ENCODE measurements at places on chromosomes 1 and 21. TPM values are rescaled to one million over a fixed set of nuclear protein-coding genes. Genes with fewer than 3 reads are reported as not detected.

Gene USH2A
- total RNA-seq, result under 0.01 TPM

Gene S100A8
- total RNA-seq, result 14.2 TPM

Gene PCAT6
- total RNA-seq, result not detected

Gene KIF2C
- total RNA-seq, result 0.63 TPM

Gene CHML
- total RNA-seq, result 9.6 TPM

Gene DNALI1
- total RNA-seq, result 10.3 TPM

Gene ZNF683
- not detected for total RNA-seq

Gene SELP
- total RNA-seq, result 18.2 TPM

Gene SPRR1B
- not detected for total RNA-seq

Gene LMOD1
- 126 TPM for total RNA-seq

Gene ODF2L
- 65.1 TPM for total RNA-seq

Gene ILDR2
- total RNA-seq, result 6.3 TPM

Gene SLFNL1
- total RNA-seq, result 1.0 TPM

Gene CNIH3
- 7.6 TPM for total RNA-seq

Gene KDF1
- total RNA-seq, result not detected

Gene CFHR2
- total RNA-seq, result not detected

- H3K27ac ChIP-seq, result no peak overlapping the region
- DNase-seq, result no peak
These were observed 220.9 kb upstream of the KCNK2 start for GRCh38 chr1:214861615-214862014.

DNA sequence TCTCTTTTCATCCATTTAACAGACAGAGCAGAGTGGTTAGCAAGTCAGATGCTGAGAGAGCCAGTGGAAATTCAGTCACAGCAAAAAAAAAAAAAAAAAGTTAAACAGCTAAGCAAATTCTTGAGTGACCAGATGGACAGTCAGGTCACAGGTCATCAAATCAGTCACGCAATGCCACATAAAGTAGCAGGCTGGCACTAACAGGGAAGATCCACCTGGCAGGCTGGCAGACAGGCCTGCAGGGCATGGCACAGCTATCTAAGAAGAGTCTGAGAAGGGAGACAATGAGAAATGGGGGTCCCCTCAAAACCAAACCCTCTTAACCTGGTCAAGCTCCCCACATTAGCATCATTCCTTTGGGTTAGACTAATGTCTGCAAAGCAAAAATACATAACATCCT, 371.9 kb downstream of the TTLL7 start:
- no peaks in the 10 kb centered on the region for H3K27me3 ChIP-seq
- no peak overlapping the region for H3K4me3 ChIP-seq
- no peaks in the 10 kb centered on the region for H3K4me1 ChIP-seq
- no peaks in the 10 kb centered on the region for H3K36me3 ChIP-seq

DNA sequence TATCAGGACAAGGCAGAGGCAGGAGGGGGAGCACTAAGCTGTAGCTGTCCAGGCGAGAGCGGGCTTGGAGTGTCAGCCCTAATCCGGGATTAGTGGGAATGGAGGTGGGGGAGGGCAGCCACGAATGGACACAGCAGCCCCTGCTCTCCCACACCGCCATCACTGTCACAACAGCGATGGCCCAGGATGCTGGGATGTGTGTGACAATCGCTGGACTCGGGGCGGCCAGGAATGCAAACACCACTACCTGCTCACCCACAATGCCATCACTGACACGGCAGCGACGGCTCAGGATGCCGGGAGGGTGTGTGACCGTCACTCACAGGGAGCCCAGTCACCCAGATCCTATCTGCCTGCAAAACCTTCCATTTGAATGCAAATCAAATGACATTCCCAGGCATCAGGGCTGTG, 2.9 kb downstream of the C2CD2 start:
- H3K27ac ChIP-seq, result no peak overlapping the region
- H3K4me3 ChIP-seq, result no peak overlapping the region
- no peaks in the 10 kb centered on the region for H3K27me3 ChIP-seq
- H3K4me1 ChIP-seq, result no peaks in the 10 kb centered on the region
- H3K36me3 ChIP-seq, result no peaks in the 10 kb centered on the region
- DNase-seq, result no peak

GRCh38 chr1:153779781-153780541, 4.8 kb downstream of the SLC27A3 start:
- no peak for DNase-seq
- peaks cover 21% of the 10 kb centered on the region for H3K36me3 ChIP-seq
- no peak overlapping the region for H3K4me3 ChIP-seq

DNA sequence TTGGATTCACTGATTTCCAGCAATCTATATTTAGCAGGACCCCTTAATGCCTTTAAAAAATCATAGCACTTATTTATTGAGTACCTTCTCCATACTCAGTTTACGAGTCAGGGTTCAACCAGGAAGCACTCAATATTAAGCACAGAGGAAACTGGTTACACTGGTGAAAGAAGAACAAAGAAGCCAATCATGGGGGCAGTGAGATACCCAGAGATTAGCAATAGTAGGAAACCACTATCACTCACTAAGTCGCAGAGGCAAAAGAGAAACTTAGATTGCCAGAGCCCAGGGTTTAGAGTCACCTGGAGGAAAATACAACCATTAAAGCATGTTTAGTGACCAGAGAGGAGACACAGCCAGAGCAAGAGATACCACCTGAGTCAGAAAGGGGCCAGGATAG, 670.5 kb upstream of the USP24 start:
- no peak for DNase-seq
- H3K36me3 ChIP-seq, result no peaks in the 10 kb centered on the region
- H3K4me1 ChIP-seq, result no peaks in the 10 kb centered on the region

- H3K27me3 ChIP-seq, result no peaks in the 10 kb centered on the region
- no peaks in the 10 kb centered on the region for H3K36me3 ChIP-seq
- no peaks in the 10 kb centered on the region for H3K4me1 ChIP-seq
- H3K4me3 ChIP-seq, result no peak overlapping the region
- no peak overlapping the region for H3K27ac ChIP-seq
- no peak for DNase-seq
These were observed 39.0 kb downstream of the TENT5C start for GRCh38 chr1:117644696-117645311.

DNA sequence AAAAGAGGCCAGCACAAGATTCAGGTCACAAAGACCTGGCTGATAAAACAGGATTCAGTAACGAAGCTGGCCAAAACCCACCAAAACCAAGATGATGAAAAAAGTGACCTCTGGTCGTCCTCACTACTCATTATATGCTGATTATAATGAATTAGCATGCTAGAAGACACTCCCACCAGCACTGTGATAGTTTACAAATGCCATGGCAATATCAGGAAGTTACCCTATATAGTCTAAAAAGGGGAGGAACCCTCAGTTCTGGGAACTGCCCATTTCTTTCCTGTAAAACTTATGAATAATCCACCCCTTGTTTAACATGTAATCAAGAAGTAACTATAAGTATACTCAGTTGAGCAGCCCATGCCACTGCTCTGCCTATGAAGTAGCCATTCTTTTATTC, 26.0 kb upstream of the FMO2 start:
- no peaks in the 10 kb centered on the region for H3K4me1 ChIP-seq
- no peak overlapping the region for H3K27ac ChIP-seq
- H3K36me3 ChIP-seq, result no peaks in the 10 kb centered on the region
- no peak overlapping the region for H3K4me3 ChIP-seq

GRCh38 chr1:21756393-21757089, 26.4 kb downstream of the USP48 start:
- H3K36me3 ChIP-seq, result peaks cover 51% of the 10 kb centered on the region
- DNase-seq, result no peak
- no peaks in the 10 kb centered on the region for H3K27me3 ChIP-seq
- H3K4me1 ChIP-seq, result peaks cover 3% of the 10 kb centered on the region
- H3K27ac ChIP-seq, result no peak overlapping the region
- H3K4me3 ChIP-seq, result no peak overlapping the region

DNA sequence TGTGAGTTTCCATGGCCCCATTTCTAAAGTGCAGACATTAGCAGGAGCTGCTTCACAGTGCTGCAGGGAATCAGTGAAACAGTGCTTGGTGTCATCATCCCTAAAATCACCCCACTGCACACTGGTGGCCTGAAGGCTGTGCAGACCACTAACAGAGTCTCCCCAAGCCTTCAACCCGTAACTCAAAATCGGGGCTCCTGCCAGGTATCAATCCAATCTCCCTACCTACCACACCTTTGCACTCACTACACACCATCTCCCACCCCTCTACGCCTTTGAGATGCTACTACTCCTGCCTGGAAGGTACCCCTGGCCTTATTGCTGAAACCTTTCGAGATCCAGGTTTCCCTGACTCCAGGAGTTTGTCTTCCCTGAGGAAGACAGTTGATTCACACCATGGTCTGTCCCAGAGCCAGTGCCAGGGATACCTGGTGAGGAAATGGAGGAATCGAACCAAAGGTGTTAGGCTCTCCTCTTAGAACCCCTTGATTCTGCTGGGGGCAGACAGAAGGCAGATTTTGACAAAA, 25.5 kb downstream of the SLC2A1 start:
- no peaks in the 10 kb centered on the region for H3K4me1 ChIP-seq
- peaks cover 53% of the 10 kb centered on the region for H3K36me3 ChIP-seq
- H3K27me3 ChIP-seq, result no peaks in the 10 kb centered on the region
- H3K27ac ChIP-seq, result peak overlapping the region; percentile 81
- H3K4me3 ChIP-seq, result no peak overlapping the region
- DNase-seq, result no peak

DNA sequence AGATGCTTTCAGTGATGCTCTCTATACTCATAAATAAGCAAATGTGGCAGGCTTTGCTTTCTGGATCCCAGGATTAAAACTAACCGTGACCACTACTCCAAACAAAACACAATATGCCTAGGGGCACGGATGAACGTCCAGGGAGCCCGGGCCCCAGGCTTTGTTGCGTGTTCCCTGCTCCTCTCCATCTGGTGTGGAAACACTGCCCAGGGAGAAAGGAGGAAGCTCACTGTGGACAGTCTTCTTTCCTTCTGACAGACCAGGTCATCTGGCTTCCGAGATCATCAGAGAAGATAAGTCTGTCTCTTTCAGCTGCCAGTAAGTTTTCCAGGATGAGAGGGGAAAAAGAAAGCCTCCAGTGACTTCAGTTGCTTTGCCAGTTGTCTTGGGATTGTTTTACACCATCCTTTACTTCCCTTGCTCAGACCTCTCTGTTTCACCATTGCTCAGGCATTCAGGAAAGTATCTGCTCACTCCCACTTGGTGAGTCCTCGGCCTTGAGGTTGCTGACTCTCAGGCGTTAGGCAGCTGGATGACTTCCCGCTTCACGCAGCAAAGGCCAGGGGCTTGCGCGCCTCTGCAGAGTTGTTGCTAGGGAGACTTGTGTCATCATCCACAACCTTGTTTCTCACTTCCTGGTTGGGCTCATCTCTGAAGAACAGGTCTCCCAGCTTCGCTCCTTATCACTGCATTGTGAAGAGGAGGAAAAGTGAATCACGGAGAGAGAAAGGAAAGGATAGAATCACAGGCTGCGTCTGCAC, 20.6 kb upstream of the PGD start:
- DNase-seq, result no peak
- H3K36me3 ChIP-seq, result no peaks in the 10 kb centered on the region
- H3K4me1 ChIP-seq, result no peaks in the 10 kb centered on the region
- no peak overlapping the region for H3K27ac ChIP-seq
- no peak overlapping the region for H3K4me3 ChIP-seq

DNA sequence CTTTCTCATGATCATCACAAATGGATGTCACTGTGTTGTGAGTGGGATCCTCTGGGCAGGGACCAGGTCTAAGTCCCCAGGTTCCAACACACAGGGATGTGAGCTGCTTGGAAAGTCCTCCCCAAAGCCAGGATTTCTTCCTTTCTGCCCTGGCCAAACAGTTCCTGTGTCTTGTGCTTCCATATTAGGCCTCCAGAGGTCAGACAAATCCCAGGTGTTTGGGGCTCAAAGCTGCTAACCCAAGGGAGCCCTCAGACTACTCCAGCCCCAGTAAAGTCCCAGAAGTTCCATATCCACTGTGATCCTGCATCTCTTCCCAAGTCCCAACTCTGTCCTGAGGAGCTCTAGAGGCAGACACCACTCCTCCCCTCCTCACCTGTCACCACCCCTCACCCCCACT, 27.7 kb upstream of the MAGOH start:
- H3K4me3 ChIP-seq, result no peak overlapping the region
- H3K36me3 ChIP-seq, result peaks cover 45% of the 10 kb centered on the region
- H3K27ac ChIP-seq, result no peak overlapping the region
- H3K27me3 ChIP-seq, result no peaks in the 10 kb centered on the region
- DNase-seq, result no peak
- H3K4me1 ChIP-seq, result no peaks in the 10 kb centered on the region

GRCh38 chr1:46802901-46803574, 4.2 kb downstream of the CYP4B1 start:
- no peaks in the 10 kb centered on the region for H3K27me3 ChIP-seq
- no peak for DNase-seq
- H3K4me3 ChIP-seq, result peak overlapping the region; percentile 56
- peaks cover 36% of the 10 kb centered on the region for H3K4me1 ChIP-seq
- H3K36me3 ChIP-seq, result no peaks in the 10 kb centered on the region

DNA sequence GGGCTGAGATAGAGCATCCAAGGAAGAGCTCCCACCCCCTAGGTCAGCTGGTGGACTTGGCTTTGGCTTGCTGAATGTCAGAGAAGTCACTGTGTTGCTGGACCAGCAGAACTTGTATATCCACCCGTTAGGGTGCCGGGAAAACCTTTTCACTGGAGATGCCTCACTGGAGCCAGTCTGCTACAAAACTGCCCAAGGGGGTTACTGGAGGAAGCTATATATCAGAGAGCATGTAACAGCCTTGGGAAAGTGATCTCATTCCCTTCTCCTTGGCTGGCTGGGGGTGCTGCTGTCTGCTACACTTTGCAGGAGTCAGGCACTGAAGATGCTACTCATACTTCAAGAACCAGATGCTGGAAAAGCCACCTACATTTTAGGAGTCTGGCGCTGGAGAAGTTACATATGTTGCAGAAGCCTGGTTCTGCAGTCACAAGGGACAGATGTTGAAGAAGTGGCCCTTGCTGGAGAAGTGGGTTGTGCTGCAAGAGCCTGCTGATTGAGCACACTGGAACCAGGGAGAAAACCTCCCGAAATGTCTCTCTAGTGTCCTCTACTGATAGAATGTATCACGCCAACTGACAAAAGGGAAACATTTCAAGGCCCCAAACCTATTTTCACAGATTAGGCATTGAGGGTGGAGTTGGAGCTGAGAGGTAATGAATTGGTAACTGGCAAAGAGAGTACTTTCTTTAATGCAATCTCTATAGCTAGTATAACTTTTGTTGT, 250.6 kb downstream of the SPATA17 start:
- no peaks in the 10 kb centered on the region for H3K27me3 ChIP-seq
- no peaks in the 10 kb centered on the region for H3K36me3 ChIP-seq
- no peaks in the 10 kb centered on the region for H3K4me1 ChIP-seq
- no peak overlapping the region for H3K4me3 ChIP-seq
- H3K27ac ChIP-seq, result no peak overlapping the region

GRCh38 chr21:31290765-31291164, 53.3 kb downstream of the TIAM1 start:
- no peaks in the 10 kb centered on the region for H3K27me3 ChIP-seq
- no peak for DNase-seq
- H3K4me1 ChIP-seq, result no peaks in the 10 kb centered on the region
- H3K36me3 ChIP-seq, result no peaks in the 10 kb centered on the region
- H3K27ac ChIP-seq, result no peak overlapping the region

DNA sequence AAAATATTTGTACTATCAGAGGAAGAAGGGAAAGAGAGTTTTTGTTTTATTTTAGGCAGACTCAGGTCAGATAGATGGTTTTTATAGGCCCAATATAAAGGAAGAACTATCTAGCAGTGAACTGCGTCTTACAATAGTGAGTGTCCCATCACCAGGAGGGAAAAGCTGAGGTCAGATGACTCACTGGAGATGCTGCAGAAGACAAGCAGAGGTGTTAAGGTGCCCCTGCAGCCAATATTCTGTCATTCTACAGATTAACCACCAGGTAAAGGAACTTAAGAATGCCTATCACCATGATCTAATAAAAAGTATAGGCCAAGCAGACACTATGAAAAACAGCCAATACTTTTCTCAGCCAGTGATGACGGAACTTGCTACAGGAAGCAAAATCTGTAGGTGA, 29.6 kb downstream of the IVNS1ABP start:
- H3K4me1 ChIP-seq, result no peaks in the 10 kb centered on the region
- H3K27me3 ChIP-seq, result no peaks in the 10 kb centered on the region

Measured in tibial nerve (tissue), 4 donors.